Neural progenitor cell (in vitro differentiated cells): ENCODE measurements at places on chromosomes 11 and 22. TPM values are rescaled to one million over a fixed set of nuclear protein-coding genes. Genes with fewer than 3 reads are reported as not detected.

DNA sequence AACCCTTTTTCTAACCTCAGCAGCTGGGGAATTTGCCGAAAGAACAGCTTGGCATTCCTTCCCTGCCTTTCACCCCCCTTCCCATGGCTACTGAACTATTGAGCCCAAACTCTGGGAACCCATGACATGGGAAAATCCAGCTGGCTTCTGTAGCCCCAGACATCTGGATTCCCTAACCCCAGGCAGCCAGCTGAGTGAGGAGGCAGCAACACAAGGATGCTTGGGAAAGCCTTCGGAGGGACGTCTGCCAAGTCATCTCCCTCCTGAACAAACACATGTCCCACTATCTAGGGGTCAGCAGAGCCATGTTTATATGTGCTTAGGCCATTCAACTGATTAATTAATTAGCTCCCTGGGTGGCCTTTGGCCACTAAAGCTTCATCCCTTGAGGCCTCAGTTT is 21.6 kb downstream of the LRRC55 start:
- DNase-seq = peak; percentile 50

Gene HBB
- not detected in 2 replicates for total RNA-seq

DNA sequence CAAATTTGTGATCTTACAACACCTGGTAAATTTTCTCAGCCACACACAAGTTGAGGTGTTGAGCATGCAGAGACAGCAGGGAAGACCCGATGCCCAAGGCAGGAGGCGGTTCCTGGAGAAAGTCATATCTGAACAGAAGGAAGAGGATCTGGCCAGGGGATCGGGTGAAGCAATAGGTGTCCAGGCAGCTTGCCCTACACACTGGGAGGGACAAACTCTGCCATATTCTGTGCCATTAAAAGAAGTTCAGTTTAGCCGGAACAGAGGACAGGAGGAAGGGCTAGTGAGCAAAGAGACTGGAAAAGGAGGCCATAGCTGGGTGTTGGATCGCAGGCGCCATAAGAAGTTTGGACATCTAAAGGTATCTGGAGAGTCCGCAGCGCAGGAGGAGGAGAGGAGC is 76.5 kb downstream of the TMPRSS5 start:
- no peak for DNase-seq

Gene FBLN1
- 84.3 and 163 TPM in 2 replicates for total RNA-seq

- no peak for DNase-seq
These were observed 103.2 kb upstream of the IGLL5 start for GRCh38 chr22:22784249-22785039.

Gene MOV10L1
- total RNA-seq = 0.99 TPM in 1 of 2 replicates, not detected in the other

DNA sequence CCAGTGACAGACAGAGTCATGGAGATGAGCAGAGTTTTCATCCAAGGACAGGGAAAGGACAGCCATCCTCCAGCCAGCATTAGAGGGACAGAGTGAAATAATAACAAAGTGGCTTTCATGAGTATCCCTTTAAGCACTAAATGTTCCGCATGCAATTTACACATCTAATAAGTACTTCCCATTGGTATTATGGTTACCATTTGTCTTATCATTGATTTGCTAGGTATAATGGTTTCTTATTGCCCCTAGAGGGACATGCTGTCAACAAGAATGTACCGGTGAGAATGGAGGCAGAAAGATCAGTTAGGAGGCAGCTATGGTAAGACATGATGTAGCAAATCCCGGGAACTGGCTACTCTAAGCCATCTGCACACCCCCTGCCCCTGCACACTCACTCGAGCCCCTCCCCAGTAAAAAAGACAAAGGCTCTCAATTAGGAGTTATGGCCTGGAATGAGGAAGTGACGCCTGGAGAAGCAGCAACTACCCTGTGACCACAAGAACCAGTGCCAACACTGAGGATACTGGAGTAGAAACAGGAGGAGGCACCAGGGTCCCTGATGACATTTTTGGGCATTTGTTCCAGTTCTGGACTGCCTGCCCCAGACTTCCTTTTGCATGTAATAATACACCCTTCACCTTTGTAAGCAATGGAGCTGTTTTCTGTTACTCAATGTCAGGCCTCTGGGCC is 30.2 kb upstream of the HMGXB4 start:
- no peak for DNase-seq

GRCh38 chr11:64007629-64008282 is 21.5 kb downstream of the OTUB1 start:
- peak; percentile 87 for DNase-seq

- DNase-seq = no peak
These were observed 178.5 kb upstream of the SNX19 start for GRCh38 chr11:131094827-131095226.
